ENCODE measurements at places on chromosomes 2 and 18.

DNA sequence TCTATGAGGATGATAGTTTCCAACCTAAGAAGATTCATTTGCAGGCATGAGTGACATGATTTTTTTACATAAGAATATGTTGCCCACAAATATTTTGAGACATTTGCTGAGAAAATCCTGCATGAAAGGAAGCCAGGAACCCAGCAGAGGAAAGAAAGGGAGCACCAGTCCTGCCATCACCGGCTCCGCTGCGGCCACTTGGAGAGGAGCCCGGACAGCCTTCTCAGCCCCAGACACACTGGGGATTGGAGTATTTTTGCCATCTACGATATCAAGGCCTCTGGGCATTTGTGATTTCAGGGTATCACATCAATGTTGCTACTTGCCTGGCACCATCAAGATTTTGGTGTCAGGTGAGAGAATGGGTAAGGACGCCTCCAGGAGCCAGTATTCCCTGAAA lies 228.3 kb downstream of the PTGR3 start:
- no peaks in the 10 kb centered on the region for H3K4me1 ChIP-seq
- H3K4me3 ChIP-seq: no peak overlapping the region
- no peaks in the 10 kb centered on the region for H3K36me3 ChIP-seq
- H3K27ac ChIP-seq: no peak overlapping the region
- no peaks in the 10 kb centered on the region for H3K27me3 ChIP-seq

DNA sequence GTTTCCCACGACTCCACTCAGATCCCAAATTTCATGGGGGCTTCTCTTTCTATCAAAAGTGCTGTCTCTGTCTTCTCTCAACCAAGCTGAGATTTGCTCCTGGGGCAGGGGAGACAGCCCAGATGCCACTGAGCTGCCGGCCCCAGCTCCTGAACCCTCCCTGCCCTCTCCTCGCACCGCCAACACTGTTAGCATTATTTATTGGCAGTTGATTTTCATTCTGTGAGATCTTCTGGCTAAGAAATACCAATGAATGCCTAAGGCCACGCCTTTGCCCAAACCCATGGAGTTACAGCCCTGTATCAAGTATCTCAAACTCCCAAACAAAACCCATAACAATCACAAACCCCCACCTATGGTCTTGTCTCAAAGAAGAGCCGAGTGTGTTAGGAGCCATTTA lies 153.0 kb upstream of the TWIST2 start:
- H3K27ac ChIP-seq: no peak overlapping the region
- DNase-seq: no peak
- H3K4me3 ChIP-seq: no peak overlapping the region
- H3K36me3 ChIP-seq: no peaks in the 10 kb centered on the region
- peaks cover 8% of the 10 kb centered on the region for H3K27me3 ChIP-seq

DNA sequence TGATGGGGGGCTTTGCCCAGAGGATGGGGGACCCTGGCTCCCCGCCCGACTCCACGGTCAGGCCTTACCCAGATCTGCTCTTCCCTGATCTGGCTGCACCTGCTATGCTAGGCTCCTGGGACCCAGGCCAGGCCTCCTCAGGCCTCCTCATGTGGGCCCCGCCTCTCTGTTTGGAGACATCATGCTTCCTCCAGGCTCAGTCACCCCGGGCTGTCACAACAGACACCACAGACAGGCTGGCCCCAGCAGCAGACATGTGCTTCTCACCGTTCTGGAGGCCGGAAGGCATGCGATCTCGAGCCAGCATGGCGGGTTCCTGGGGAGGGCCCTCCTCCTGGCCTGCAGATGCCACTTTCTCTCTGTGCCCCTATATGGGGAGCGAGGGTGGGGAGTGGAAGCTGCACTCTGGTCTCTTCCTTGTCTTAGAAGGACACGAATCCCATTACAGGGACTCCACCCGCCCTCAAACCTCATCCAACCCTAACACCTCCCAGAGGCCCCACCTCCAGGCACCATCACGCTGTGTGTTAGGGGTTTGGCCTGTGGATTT lies 10.8 kb upstream of the NEU4 start:
- peaks cover 5% of the 10 kb centered on the region for H3K4me1 ChIP-seq
- H3K27ac ChIP-seq: no peak overlapping the region
- DNase-seq: no peak

- H3K36me3 ChIP-seq: no peaks in the 10 kb centered on the region
- H3K27ac ChIP-seq: no peak overlapping the region
- H3K4me3 ChIP-seq: no peak overlapping the region
These were observed 37.3 kb upstream of the ASPRV1 start for GRCh38 chr2:69998761-69999160.

DNA sequence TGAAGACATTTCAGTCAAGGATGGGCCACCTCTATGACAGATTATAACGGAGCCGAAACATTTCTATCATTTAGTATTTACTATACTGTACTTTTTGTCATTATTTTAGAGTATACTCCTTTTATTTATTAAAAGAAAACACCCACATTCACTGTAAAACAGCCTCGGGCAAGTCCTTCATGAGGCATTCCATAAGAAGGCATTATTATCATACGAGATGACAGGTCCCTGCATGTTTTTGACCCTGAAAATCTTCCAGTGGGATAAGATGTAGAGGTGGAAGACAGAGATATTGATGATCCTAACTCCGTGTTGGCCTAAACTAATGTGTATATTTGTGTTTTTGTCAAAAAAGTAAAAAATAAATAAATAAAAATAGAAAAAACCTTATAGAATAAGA lies 245.0 kb downstream of the MTX2 start:
- no peak overlapping the region for H3K4me3 ChIP-seq
- no peaks in the 10 kb centered on the region for H3K36me3 ChIP-seq
- peaks cover 19% of the 10 kb centered on the region for H3K4me1 ChIP-seq

DNA sequence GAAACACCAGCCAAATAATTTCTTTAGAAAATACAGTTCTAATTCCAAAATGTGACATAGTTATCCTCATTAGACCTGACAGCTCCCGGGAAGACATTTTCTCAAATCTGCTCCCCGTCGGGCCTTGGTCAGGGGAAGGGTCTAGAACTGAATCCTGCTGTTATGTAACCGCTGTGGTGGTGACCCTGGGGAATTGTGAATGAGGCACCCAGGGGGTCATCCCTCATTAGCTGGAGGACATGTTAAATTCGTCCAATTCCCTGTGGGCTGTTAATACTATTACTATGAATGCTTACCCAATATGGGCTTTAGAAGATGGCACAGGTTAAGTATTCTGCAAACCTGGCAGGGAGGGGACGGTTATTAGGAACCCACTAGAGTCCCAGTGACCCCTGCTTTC lies 11.8 kb downstream of the CPLX4 start:
- no peaks in the 10 kb centered on the region for H3K36me3 ChIP-seq
- H3K27ac ChIP-seq: no peak overlapping the region
- peaks cover 39% of the 10 kb centered on the region for H3K27me3 ChIP-seq
- H3K4me3 ChIP-seq: no peak overlapping the region
- no peak for DNase-seq
- no peaks in the 10 kb centered on the region for H3K4me1 ChIP-seq

GRCh38 chr18:63083020-63083531 lies 236.5 kb downstream of the BCL2 start:
- peaks cover 8% of the 10 kb centered on the region for H3K4me1 ChIP-seq
- no peak overlapping the region for H3K27ac ChIP-seq
- peaks cover 4% of the 10 kb centered on the region for H3K27me3 ChIP-seq

DNA sequence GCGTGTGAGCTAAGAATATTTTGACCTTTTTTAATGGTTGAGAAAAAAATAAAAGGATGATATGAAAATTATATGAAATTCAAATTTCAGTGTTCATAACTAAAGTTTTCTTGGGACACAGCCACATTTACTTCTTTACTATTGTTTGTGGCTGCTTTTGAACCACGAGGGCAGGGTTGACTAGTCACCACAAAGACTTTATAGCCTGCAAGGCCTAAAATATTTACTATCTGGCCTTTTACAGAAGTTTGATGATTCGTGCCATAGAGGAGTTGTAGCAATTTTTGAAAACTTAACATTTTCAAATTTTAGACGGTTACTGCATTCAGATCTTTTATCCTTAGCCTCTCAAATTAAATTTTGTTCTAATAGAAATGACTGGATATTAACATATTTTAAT lies 69.9 kb downstream of the LIMS1 start:
- peaks cover 47% of the 10 kb centered on the region for H3K4me1 ChIP-seq
- H3K27ac ChIP-seq: no peak overlapping the region
- no peak for DNase-seq
- H3K27me3 ChIP-seq: no peaks in the 10 kb centered on the region

DNA sequence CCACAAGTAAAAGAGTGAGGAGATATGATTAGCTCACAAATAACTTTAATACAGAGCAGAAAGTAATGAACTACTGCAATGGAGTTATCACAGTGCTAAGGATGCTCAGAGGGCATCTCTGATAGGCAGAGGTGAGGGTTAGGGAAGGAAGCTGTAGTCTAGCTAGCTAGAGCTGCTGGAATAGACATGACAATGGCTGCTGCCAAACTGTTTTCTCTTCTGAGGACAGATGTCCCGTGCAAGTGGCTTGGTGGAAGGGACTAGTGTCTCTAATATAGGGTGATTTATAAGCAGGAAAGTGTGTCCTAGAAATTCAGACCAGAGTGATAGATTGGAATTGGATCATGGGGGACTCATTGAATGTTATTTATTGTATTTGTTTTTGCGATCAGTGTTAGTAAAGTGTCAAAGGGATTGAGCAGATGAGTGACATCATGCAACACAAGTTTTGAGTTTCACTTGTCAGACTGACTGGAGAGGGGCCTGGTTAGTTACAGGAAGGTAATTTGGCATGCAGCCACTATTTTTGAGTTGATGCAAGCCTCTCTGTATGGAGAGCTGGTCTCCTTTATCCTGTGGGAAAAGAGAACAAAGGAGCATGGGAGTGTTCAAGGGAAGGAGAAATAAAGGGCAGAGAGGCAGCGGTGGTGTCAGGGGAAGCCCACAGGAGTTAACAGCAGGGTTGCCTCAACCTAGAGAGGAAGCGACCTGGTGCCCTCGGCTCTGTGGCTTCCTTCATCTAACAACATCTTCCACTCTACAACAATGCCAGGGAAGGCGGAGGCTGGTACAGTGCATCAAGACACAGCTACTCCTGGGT lies 1.9 kb downstream of the CTLA4 start:
- no peak for DNase-seq
- H3K36me3 ChIP-seq: peaks cover 48% of the 10 kb centered on the region

GRCh38 chr2:181742922-181743722 lies 62.8 kb upstream of the NEUROD1 start:
- H3K4me1 ChIP-seq: no peaks in the 10 kb centered on the region
- no peak overlapping the region for H3K4me3 ChIP-seq
- H3K36me3 ChIP-seq: no peaks in the 10 kb centered on the region
- H3K27me3 ChIP-seq: peaks cover 18% of the 10 kb centered on the region
- H3K27ac ChIP-seq: no peak overlapping the region
- DNase-seq: no peak

DNA sequence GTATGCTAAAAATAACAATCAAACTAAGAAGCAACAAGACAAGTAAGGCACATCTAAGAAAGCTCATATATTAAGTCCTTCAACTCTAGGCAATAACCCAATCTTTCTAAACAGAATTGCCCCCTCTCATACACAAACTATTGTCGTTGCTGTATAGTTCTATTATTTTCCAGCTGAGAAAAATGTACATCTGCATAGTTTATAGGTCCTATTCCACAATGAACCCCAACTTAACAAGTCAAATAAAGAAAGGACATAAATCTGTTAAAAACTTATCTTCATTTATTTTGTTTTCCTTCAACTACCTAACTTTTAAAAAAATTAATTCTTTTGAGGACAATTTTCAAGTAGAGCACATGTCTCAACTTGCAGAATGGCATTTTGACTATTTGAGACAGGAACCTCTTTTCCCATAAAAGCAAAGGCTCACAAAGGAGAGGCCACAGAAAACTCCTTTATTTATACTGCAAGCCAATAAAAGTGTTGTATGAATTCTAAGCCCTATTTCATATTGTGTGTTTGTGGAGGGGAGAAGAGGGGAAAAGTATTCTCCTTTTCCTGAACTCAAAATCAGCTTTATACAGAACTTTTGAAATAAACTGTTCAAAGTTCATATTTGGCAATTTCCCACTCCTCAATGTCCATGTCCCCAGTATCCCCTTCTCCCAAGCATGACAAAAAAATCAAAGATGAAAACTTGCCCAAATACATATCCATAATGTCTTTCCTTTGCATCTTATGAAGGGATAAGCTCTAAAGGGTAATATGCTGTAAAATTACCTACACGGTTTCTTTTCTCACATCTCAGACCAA lies 37.4 kb downstream of the RTN4 start:
- H3K27ac ChIP-seq: no peak overlapping the region
- H3K36me3 ChIP-seq: no peaks in the 10 kb centered on the region
- no peak for DNase-seq
- H3K27me3 ChIP-seq: no peaks in the 10 kb centered on the region

DNA sequence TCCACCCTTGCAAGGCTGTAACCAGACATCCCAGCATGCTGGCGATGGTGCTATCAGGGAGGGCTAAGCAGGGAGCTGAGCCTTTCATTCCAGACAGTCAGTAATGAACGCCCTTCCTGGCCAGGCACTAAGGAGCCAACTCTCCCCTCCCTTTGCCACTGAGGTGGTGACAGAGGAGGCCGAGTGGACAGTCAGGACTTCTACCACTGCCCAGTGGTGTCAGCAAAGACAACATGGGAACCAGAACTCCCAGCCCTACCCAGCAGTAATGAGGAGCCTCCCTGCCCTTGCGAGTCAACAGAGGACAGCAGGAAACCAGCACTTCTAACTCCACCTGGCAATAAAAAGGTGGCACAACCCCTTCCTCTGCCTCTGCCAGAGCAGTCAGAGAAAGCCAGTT lies 68.6 kb downstream of the ZAP70 start:
- DNase-seq: no peak
- no peak overlapping the region for H3K27ac ChIP-seq
- no peaks in the 10 kb centered on the region for H3K4me1 ChIP-seq
- H3K36me3 ChIP-seq: no peaks in the 10 kb centered on the region
- no peak overlapping the region for H3K4me3 ChIP-seq

- no peak overlapping the region for H3K4me3 ChIP-seq
- peak overlapping the region; percentile 30 for H3K27ac ChIP-seq
- peaks cover 32% of the 10 kb centered on the region for H3K4me1 ChIP-seq
- H3K36me3 ChIP-seq: no peaks in the 10 kb centered on the region
- no peak for DNase-seq
- no peaks in the 10 kb centered on the region for H3K27me3 ChIP-seq
These were observed 28.2 kb downstream of the MYCN start for GRCh38 chr2:15968280-15969178.

DNA sequence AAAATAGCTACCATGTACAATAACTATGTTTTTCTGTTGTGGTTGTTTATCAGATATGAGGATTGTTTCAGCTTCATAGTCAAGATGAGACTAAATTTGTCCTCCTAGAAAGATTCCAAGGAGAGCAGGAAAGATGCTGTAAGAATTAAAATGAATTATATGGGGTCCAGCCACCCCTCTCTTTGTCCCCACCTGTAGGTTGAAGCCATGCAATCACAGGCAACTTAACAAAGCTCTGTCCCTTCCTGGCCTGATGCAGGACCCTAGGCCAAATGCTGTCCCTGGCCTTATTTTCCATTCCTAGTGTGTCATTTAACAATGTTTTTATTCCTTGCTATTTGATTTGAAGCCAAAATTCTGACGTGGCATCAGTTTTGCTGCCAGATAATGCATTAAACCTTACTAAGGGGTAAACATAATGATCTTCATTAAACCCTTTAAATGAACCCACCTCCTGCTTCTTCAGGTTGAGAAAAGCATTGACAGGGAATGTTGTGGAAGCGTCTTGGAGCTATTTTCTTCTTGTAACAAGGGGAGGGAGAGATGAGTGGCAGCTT lies 240.9 kb upstream of the ZNF521 start:
- no peak overlapping the region for H3K4me3 ChIP-seq
- DNase-seq: no peak
- no peaks in the 10 kb centered on the region for H3K4me1 ChIP-seq
- H3K27ac ChIP-seq: no peak overlapping the region
- H3K27me3 ChIP-seq: peaks cover 2% of the 10 kb centered on the region
- no peaks in the 10 kb centered on the region for H3K36me3 ChIP-seq

- H3K36me3 ChIP-seq: peaks cover 9% of the 10 kb centered on the region
- no peak overlapping the region for H3K4me3 ChIP-seq
- no peak for DNase-seq
- H3K27me3 ChIP-seq: no peaks in the 10 kb centered on the region
- H3K27ac ChIP-seq: no peak overlapping the region
These were observed 55.1 kb upstream of the DLGAP1 start for GRCh38 chr18:4510160-4510559.
